ENCODE measurements at places on chromosomes 2 and 18. TPM values are rescaled to one million over a fixed set of nuclear protein-coding genes. Genes with fewer than 3 reads are reported as not detected.

DNA sequence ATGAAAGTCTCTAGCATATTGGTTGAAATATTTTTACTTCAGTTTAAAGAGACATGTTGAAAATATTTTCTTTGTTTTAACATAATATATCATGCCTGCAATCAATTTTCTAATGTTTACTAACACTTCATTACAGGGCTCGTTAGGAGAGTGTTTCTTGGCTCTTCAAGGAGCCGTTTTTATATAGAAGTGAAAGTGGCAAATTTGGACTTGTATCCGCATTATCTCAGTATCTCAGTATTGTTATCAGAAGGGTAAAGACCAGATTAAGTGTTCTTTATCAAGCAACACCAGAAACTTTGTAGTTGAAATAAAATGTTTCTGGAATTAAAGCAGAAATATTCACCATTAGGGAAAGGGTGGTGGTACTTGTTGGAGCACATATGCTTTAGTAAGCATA is 97.8 kb downstream of the BABAM2 start:
- no peaks in the 10 kb centered on the region for H3K27me3 ChIP-seq
- no peak for DNase-seq
- no peaks in the 10 kb centered on the region for H3K36me3 ChIP-seq

DNA sequence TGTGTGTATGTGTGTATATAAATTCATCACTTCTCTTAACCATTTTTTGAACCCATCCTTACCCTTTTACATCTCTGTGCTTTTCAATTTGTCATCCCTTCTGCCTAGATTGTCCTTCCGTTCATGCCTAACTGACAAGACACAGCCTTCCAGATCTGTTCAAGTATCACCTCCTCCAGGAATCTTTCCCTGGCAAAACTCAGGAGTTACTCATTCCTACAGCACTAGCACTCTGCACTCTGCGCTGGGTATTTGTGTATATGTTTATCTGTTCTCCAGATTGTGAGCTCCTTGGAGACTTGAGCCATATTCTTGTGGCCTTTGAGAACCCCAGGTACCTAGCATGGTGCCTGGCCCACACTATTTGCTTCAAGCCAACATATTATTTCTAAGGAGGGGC is 26.8 kb upstream of the ASXL2 start:
- no peak overlapping the region for H3K4me3 ChIP-seq
- H3K36me3 ChIP-seq: no peaks in the 10 kb centered on the region
- no peaks in the 10 kb centered on the region for H3K27me3 ChIP-seq
- DNase-seq: peak; percentile 52
- no peak overlapping the region for H3K27ac ChIP-seq

DNA sequence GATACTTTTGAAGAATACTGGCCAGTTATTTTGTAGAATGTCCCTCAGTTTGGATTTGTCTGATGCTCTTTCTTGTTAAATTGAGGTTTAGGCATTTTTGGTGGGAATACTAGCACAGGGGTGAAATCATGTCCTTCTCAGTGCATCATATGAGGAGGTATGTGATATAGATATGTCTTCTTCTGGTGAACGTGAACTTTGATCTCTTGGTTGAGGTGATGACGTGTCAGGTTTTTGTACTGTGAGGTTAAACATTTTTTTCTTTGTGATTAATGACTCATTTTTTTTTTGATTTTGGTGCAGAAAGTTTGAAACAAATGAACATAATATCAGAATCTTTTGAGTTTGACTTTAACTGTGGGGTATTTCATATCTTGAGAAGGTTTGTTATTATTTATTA is 11.0 kb downstream of the ZNF407 start:
- H3K4me3 ChIP-seq: no peak overlapping the region
- no peaks in the 10 kb centered on the region for H3K27me3 ChIP-seq
- peaks cover 10% of the 10 kb centered on the region for H3K4me1 ChIP-seq

- DNase-seq: no peak
- peaks cover 19% of the 10 kb centered on the region for H3K4me1 ChIP-seq
- H3K27ac ChIP-seq: no peak overlapping the region
- H3K36me3 ChIP-seq: 0 out of 2 replicates have a peak, but pooled peaks cover 18% of the 10 kb centered on the region
- H3K27me3 ChIP-seq: no peaks in the 10 kb centered on the region
- no peak overlapping the region for H3K4me3 ChIP-seq
Observed at GRCh38 chr2:189803431-189803830, 19.2 kb downstream of the PMS1 start.

Gene PRKAG3
- total RNA-seq: not detected

- no peaks in the 10 kb centered on the region for H3K27me3 ChIP-seq
- no peak overlapping the region for H3K27ac ChIP-seq
- H3K4me1 ChIP-seq: no peaks in the 10 kb centered on the region
- H3K36me3 ChIP-seq: no peaks in the 10 kb centered on the region
- DNase-seq: no peak
- H3K4me3 ChIP-seq: no peak overlapping the region
Observed at GRCh38 chr2:65595630-65596029, 163.2 kb upstream of the SPRED2 start.

Gene TUBA3E
- total RNA-seq: not detected

Gene CD8B2
- not detected for total RNA-seq

Gene ANKRD30BL
- total RNA-seq: not detected

Gene ZSWIM2
- total RNA-seq: not detected

DNA sequence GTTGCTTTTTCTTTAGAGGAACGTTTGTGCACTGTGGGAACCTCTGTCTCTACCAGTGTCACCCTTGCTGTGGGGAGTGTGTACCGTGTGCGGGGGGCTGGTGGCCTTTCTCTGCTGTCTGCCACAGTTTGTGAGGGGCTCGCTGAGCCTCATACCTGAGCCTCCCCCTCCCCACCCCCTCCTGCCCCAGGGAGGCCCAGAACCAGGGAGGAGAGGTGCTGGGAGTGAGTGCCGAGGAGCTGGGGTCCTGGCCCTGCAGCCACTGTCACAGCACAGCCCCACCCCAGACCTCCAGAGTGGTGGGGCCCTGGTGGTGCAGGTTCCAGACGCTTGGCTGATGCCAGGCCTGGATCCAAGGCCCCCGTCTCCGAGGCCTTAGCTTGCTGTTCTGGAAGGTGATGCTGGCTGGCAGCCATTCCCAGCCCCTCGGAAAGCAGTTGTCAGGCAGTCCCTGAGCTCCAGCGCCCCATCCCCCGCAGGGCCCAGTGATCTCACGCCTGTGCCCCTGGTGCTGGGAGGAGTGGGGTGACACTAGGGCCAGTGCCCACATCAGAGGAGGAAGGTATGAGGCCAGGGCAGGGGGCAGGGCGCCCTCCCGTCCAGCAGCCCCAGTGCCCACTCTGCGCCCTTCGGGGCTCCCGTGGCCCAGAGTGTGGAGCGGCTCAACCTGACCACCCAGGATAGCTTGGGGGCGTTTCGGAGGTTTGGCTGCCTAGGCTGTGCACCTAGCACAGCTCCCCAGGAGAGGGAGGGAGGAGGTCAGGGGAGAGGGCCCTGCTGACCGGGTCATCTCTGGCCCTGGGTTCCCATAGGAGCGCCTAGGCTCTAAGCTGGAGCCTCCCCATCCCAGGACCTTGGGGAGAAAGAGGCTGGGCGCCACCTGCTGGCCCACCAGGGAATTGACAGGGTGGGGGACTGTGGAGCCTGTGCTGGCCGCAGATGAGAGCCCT is 53.0 kb upstream of the ALPP start:
- H3K27ac ChIP-seq: no peak overlapping the region
- H3K4me1 ChIP-seq: no peaks in the 10 kb centered on the region
- H3K36me3 ChIP-seq: no peaks in the 10 kb centered on the region
- H3K4me3 ChIP-seq: no peak overlapping the region
- H3K27me3 ChIP-seq: no peaks in the 10 kb centered on the region
- DNase-seq: peak; percentile 38

DNA sequence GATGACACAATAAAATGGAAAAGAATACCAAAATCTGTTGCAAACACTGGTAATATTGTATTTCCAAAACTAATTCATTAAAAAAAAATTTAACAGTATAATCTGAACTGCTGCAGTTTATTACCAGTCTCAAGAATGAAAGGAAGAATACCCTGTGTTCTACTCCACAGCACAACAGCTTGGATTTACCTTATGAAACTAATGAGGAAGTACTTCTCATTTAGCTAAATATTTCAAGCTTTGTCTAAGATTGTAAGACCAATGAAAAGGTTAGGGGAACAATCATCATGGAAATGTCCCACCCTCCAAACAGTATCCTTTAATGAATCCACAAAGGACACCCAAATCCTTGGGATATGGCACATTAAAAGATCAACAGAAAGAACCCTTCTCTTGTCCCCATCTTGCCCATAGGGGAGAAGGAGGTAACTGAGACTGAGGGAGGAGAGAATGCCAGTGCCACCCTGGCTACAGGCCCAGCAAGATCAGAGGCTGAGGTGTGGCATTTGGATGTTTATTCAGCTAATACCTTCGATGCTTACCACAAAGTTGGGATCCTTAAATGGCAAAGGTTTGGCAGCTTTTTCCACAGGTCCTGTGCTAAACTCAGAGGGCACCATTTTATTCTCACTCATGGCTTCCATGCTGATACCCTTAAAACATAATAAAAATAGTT is 17.7 kb downstream of the INO80C start:
- H3K27me3 ChIP-seq: no peaks in the 10 kb centered on the region
- peaks cover 21% of the 10 kb centered on the region for H3K4me1 ChIP-seq

Gene CAPN13
- not detected for total RNA-seq

- peaks cover 12% of the 10 kb centered on the region for H3K4me1 ChIP-seq
- peak overlapping the region; percentile 63 for H3K27ac ChIP-seq
- H3K27me3 ChIP-seq: no peaks in the 10 kb centered on the region
- H3K36me3 ChIP-seq: no peaks in the 10 kb centered on the region
Observed at GRCh38 chr2:99488539-99489062, 1.2 kb downstream of the REV1 start.

Gene NT5C1B
- total RNA-seq: not detected

DNA sequence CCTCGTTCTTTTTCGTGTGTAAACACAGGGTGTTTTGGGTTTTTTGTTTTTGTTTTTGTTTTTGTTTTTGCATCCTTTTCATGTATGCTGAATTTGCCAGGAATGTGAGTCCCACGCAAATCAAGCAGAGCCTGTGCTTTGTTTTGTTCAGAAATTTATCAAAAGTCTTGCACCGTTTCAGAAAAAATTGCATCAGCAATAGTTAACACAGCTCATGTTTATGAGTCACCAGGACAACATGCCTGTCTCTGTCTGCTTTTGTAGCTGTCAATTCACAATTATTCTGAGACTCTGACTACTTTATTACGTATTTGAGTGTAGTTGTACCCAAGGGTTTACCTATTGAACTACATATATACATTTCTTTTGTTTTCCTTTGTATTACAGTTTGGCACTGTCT is 38.3 kb downstream of the MRPL44 start:
- H3K27ac ChIP-seq: peak overlapping the region; percentile 71
- peaks cover 98% of the 10 kb centered on the region for H3K36me3 ChIP-seq

DNA sequence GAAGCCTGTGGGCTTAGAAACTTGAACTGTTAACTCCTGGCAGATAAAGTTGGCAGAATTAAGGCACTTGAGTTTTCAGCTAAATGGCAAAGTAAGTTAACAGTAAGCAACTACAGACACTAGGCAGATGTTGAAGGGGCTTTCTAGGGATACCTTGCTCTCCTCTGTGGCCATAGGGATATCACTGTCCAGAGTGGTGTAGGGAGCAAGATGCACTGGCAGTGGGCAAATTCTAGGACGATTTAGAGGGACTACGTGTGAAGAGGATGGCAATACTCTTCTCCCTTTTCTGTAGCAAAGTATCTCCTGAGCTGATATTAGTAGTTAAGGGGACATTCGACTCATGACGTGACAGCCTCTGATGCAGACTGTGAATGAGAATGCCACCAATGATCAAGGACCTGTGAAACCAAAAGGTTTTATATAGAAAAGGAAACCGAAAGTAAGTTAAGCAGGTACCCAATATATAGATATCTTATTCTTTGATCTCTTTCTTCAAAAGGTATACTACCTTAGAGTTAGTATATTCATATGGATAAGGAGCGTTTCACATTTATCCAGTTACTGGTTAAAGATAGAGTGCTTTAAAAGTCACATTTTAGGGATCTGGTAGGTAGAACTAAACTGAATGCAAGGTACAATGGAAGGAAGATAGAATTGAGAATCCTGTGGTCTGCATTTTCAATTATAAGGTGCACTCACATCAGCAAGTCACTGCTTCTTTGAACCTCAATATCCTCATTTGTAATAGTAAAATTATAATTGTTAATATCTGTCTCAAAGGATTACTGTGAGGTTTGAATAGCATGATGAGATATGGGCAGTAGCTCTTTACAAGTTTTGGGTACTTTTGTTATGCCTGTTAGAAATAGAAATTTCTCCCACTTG is 106.4 kb downstream of the KCNH7 start:
- H3K27ac ChIP-seq: no peak overlapping the region
- H3K36me3 ChIP-seq: no peaks in the 10 kb centered on the region
- no peaks in the 10 kb centered on the region for H3K4me1 ChIP-seq
- H3K4me3 ChIP-seq: no peak overlapping the region
- no peak for DNase-seq

- H3K36me3 ChIP-seq: no peaks in the 10 kb centered on the region
- DNase-seq: no peak
- H3K4me1 ChIP-seq: no peaks in the 10 kb centered on the region
- H3K4me3 ChIP-seq: no peak overlapping the region
Observed at GRCh38 chr2:96956211-96956610, 30.2 kb downstream of the FAM178B start.

DNA sequence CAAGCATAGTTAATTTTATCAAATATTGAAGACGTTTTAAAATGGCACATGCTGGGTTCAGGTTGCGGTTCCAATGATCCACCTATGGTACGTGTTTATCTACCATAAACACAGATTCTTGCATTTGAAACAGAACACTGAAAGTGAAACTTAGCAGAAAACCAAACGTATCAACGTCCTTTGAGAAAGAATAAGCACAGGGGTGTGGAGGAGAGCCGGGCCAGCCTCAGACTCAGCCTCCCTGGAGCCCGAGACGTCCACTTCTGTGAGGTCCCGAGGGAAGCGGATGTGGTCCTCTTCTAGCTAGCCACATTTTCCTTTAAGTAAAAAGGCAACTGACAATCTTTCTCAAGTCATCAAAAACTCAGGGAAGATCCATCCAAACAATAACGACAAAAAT is 195.9 kb downstream of the RTP5 start:
- DNase-seq: no peak
- H3K27me3 ChIP-seq: no peaks in the 10 kb centered on the region
- H3K36me3 ChIP-seq: no peaks in the 10 kb centered on the region
- no peak overlapping the region for H3K4me3 ChIP-seq
- H3K4me1 ChIP-seq: peaks cover 10% of the 10 kb centered on the region
- H3K27ac ChIP-seq: no peak overlapping the region

DNA sequence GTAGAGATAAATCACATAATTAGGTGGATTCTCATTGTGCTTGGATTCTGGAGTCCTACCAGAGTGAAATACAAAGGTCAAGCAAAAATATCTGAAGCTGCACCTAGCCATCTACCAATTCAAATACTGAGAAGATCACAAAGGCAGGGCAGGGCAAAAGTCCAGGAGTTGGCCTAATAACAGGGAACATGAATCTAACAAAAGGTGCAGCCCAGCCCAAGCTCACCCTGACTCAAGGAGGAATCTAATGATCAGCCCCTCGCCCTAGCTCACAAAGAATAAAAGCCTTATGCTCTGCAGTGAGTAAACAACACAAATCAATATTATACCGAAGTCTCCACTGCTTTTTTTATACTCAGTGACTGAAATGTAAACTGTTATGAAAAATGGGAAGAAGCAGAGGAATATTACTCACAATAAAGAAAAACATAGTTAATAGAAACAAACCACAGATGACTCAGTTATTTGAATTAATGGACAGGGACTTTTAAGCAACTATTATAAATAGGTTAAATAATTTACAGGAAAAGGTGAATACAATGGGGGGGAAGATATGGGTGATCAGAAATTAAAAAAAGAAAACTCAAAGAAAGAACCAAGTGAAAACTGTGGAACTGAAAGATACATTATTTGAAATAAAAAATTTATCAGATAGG is 49.5 kb downstream of the ANTXR1 start:
- no peak overlapping the region for H3K4me3 ChIP-seq
- H3K27me3 ChIP-seq: no peaks in the 10 kb centered on the region
- peak; percentile 9 for DNase-seq
- H3K4me1 ChIP-seq: peaks cover 23% of the 10 kb centered on the region

- H3K27me3 ChIP-seq: no peaks in the 10 kb centered on the region
- no peak overlapping the region for H3K27ac ChIP-seq
- no peak for DNase-seq
- no peaks in the 10 kb centered on the region for H3K4me1 ChIP-seq
Observed at GRCh38 chr2:239911641-239912071, 113.5 kb downstream of the NDUFA10 start.

Data from GM23248 (cell line).